ENCODE measurements at places on chromosomes 5 and 9. TPM values are rescaled to one million over a fixed set of nuclear protein-coding genes. Genes with fewer than 3 reads are reported as not detected.

EMB gene
- total RNA-seq = 46.5 TPM

KIF4B gene
- not detected for total RNA-seq

PDGFRB gene
- 3.3 TPM for total RNA-seq

ARID3C gene
- 0.31 TPM for total RNA-seq

PCDHGA8 gene
- 0.08 TPM for total RNA-seq

CARTPT gene
- not detected for total RNA-seq

Data from hair follicular keratinocyte (primary cell).